Fibroblast of skin of left biceps (primary cell): ENCODE measurements at places on chromosomes 2 and 18.

GRCh38 chr2:132729522-132729921 is 59.5 kb upstream of the LYPD1 start:
- DNase-seq = no peak

- DNase-seq = no peak
Observed at GRCh38 chr2:239195992-239196391, 204.8 kb downstream of the HDAC4 start.

DNA sequence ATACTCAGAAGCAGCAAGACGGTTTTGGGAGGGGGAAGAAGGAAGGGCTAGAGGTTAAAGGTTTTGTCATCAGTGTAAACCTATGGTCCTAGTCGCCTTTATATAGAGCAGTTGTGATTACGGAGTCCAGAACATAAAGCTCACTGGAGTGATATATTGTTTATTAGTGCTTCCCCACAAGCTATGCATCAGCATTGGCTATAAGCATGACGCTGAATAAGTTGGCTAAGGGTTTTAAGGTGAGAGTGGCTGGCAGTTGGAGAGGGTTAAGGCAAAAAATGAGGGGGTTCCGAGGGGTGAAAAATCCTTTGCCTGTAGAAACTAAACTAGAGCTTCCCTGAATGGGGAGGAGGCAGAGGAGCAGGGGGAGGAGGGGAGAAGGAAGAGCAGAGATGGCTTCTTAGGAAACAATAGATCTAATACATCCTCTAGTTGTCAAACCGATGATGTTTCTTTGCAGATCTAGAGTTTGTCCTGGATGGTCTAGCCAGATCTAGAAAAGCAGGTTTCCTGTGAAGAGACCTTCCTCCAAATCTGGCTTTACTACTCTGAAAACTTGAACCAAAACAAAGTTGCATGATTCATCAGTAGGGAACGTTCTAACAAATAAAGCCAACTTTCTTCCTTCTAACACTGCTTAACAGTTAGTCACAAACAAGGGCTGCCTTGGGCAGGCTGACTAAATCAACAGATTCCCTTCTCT is 2.5 kb downstream of the KLF7 start:
- DNase-seq = peak; percentile 74

DNA sequence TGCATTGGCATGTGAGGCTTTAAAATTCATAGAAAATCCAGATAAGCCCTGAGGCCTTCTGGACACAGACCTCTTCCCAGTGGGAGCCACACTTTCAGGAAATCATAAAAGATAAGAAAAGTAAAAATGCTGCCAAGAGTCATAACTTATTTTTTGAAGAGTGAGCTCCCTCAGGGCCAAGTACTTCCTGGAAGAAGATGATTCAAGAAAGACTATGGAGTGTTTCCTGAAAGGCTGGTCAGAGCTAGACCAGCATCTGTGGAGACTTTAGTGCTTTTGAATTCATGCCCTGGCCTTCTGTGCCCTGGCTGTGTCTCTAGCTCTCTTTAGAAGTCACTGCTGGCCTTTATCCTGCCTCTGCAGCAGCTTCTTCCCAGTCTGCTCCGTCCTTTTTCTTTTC is 6.4 kb upstream of the XDH start:
- no peak for DNase-seq

DNA sequence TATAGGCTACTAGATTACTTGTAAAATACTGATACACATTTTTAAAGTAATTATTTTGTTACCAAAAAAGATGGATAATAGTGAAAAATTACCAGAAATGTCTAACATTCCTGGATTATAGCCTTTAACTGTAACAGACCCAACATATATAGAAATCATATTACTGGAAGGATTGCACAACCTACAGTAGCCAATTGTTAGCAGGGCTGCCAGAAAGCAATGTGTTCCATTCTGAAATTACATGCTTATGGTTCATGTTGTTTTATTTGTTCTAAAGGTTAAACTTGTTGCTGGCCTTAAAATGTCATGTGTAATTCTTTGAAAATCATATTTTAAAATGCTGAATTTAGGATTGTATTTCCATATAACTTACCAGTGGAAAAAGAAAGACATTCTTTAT is 793.6 kb upstream of the ACVR2A start:
- DNase-seq = peak; percentile 31

DNA sequence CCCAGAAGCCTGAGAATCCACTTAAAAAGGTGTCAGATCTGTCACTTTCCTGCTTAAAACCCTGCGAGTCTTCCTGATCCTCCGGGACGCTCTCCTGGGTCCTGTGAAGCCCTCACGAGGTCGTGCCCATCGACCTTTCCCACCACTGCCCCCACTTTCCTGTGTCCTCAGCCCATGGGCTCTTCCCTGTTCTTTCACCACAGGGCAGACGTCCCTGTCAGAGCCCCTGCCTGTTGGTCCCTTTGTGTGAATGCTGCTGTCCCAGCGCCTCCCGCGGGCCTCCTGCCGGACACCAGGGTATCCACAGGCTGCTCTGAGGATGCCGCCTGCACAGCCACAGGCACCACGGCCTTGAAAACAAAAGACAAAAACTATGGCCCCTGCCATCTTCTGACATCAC is 125.6 kb downstream of the TMEM18 start:
- DNase-seq = no peak

- DNase-seq = no peak
Observed at GRCh38 chr2:40658941-40659340, 207.1 kb upstream of the SLC8A1 start.

- DNase-seq = no peak
Observed at GRCh38 chr2:76556018-76556417, 845.3 kb upstream of the GCFC2 start.

- no peak for DNase-seq
Observed at GRCh38 chr18:46319783-46320182, 215.6 kb downstream of the HAUS1 start.

DNA sequence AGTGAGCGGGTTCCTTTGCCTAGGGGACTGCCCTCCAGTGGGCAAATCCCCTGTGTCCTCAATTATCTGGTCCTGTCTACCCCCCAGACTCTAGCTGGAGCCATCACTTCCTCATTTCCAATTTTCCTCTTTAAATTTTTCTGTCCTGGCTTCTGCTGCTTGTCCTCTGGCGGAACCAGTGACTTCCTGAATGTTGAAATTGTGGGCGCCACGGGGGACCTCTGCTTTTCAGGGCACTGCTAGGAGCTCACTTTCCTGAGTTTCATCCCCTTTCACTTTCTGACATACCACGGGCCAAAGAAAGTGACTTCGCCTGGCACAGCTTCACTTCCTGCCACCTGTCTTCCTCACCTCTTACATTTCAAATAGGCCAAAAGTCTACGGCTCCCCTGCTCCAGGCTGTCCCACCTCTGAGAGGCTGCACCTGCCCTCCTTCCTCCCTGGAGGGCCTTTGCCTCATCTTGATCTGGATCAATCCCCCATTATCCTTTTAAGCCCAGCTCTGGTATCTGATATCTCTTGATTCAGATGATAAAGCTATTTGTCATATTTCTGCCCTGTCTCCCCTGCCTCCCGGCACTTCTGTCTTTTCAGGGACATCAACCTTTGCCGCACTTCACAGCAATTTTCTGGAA is 1.4 kb upstream of the MARCO start:
- DNase-seq = no peak

DNA sequence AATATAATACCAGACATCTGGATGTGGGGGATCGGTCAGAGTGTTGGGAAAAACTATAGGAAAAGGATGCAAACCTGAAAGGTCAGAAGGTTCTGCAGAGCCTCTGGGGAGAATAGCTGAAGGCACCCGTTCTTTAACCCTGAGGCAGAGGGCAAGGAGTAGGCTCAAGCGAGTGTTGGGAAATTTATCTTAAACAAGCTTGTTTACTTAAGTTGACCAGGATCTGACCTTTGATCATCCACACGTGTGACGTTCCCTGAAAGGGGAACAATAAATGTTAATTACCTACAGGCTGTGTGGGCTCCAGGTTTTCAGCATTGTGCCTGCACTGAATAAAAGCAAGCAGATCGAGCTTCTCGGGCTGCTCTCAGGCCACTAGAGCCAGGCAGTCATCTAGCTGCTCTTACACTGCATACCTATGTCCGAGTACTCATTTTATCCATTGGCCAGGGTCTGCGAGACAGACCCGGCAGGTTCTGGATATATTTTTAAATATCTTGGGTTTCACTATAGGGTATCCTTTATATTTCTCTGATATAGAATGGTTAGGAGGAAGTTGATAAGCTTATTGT is 400.6 kb upstream of the CHST9 start:
- DNase-seq = no peak

GRCh38 chr2:27085673-27086089 is 891 bp upstream of the KHK start:
- no peak for DNase-seq
